ENCODE measurements at places on chromosomes 3 and 15. TPM values are rescaled to one million over a fixed set of nuclear protein-coding genes. Genes with fewer than 3 reads are reported as not detected.

SGO1 gene
- 21.6 TPM for total RNA-seq

- DNase-seq: no peak
Observed at GRCh38 chr3:189262746-189263145, 91.0 kb downstream of the TPRG1 start.

DNA sequence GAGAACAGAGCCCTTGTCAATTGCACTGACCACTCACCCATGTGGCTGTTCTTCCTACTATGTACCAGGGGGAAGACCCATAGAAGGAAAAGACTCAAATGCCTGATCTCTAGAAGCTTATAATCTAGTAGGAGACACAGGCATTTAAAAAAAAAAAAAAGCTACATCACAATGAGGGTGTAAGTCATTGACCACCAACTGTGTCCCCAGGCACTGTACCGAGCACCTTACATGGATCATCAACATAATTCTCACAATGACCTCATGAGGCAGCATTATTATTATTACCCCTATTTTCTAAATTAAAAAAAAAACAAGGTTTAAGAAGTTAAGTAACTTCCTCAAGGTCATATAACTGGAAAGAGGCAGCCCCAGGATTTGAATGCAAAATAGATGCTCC lies 247.4 kb downstream of the SHOX2 start:
- no peak for DNase-seq

AQR gene
- 55.1 TPM for total RNA-seq

NDUFAF3 gene
- 94.8 TPM for total RNA-seq

COPG1 gene
- total RNA-seq: 138 TPM

GRCh38 chr3:187997946-187998561 lies 155.9 kb upstream of the LPP start:
- DNase-seq: no peak

GRCh38 chr3:79844176-79844575 lies 76.4 kb upstream of the ROBO1 start:
- no peak for DNase-seq

GRCh38 chr3:18868911-18869689 lies 279.2 kb upstream of the KCNH8 start:
- no peak for DNase-seq

Data from H7 (cell line).